ENCODE measurements at places on chromosomes 11 and 22.
A peak's percentile ranks its signal among the peaks of the same experiment; 100 is the strongest.

GRCh38 chr22:46684706-46685105 lies 53.3 kb downstream of the CERK start:
- DNase-seq: no peak

DNA sequence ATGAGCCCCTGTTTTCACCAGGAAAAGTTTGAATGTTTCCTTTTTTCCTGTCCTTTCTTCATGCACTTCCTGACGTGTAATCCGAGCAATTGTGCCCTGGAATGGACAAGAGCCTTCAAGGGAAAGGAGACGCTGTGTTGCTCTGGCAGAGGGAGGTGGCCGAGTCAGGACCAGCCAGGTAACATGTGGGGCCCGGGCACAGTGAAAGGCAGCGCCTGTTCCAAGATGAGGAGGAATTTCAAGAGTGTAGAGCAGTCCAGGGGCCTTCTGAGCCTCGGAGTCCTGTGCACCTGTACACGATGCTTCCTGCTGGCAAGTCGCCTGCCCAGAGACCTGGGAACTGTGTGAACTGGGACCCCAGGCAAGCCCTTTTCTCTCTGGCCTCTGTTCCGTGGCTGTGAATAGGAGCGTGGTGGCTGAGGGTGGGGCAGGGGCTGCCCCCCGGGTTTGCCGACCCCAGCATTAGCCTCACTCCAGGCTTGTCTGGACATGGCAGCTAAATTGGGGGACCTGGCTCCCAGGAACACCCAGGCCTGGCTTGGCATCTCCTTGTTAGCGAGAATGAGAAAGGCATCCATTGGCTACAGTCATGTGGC lies 92.0 kb downstream of the MYEOV start:
- no peak for DNase-seq

DNA sequence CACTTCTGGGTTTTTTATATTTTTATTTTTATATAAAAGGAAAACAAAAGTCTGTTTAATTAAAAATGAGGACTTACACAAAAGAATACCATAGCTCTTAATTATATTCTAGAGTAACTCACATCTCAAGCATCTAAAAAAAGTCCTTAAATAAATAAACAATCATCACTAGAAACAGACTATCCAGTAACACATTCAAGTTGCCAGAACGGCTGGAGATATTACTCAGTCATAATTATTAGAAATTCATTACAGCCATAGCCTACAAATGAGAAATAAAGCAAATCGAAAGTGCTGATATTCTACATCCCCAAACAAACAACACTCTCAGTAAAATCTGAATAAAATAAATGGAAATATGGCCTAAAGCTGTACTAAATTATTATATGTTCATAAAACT lies 182.5 kb upstream of the C11orf58 start:
- DNase-seq: no peak

GRCh38 chr11:69640995-69641581 lies at the start of gene CCND1:
CCND1 (plus strand) TSS chr11:69641156; CDS start chr11:69641314, 158 bp downstream.
- DNase-seq: peak; percentile 69

DNA sequence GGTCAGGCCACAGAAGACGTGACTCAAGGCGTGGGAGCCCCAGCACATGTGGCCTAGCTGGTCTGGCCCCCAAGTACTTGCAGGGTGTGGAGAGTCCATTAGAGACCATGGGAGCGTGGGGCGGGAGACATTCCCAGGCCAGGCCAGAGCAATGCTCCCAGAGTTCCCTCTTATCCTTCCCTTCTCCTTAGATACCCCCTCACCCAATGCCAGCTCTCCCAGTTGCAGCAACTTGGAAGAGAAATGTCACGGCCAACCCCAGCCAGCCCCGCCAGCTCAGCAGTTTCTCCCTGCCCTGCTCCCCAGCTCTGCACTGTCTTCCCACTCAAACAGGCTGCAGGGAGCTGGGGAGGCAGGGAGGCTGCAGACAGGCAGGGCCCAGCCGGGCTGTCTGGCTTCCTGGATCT lies 65.4 kb upstream of the TSPAN18 start:
- DNase-seq: peak; percentile 26

DNA sequence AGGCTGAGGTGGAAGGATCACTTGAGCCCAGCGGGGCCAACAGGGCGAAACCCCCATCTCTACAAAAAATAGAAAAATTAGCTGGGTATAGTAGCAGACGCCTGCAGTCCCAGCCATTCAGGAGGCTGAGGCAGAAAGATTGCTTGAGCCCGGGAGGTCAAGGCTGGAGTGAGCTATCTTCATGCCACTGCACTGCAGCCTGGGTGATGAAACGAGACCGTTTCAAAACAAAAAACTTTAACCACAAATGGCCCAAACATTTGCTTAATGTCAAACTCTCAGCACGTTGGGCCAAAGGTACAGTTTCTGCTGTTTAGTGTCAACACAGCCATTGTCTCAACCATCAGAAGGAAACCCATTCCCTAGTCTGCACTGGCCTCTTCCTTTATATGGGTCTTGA lies 69.2 kb upstream of the TTC12 start:
- no peak for DNase-seq

GRCh38 chr11:128830290-128831173 lies 36.6 kb downstream of the KCNJ1 start:
- no peak for DNase-seq

- no peak for DNase-seq
These were observed 11.7 kb downstream of the ZNF195 start for GRCh38 chr11:3367221-3367620.

DNA sequence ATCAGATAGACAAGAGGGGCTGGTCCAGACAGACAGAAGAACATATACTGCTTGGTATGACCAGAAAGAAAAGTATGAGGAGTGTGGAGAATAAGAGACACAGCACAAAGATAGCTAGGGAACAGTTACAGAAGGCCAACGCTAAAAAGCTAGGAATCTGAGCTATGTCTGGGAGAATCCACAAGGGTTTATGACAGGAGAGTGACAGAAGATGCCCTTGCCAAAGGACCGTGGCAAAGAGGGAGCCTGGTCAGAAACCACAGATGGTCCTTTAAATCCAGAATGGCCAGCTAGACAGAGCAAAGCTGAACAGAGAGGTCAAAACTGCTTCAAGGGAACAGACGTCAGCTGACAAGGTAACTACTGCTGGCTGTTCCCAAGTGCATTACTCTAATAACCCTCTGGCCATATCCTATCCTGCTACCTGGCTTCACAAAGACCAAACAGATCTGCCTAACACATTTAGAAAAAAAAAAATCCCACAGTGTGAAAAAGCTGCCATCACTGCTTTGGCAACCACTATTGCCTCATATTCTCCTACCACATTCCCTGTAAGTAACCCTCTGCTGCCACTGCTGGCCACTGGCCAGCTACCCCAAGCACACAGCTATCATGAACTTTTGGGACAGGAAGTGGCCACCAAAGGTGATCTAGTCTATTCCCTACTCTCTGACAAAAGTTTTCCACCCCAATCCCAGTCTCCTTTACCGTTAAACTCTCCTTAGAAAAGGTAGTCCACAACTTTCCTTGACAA lies 7.3 kb downstream of the SERGEF start:
- no peak for DNase-seq

- no peak for DNase-seq
These were observed 5.3 kb downstream of the MALAT1 start for GRCh38 chr11:65503949-65504673.

- DNase-seq: no peak
These were observed 53.2 kb upstream of the APOA1 start for GRCh38 chr11:116890607-116891006.

- no peak for DNase-seq
These were observed 9.7 kb downstream of the LRFN4 start for GRCh38 chr11:66866511-66866986.

DNA sequence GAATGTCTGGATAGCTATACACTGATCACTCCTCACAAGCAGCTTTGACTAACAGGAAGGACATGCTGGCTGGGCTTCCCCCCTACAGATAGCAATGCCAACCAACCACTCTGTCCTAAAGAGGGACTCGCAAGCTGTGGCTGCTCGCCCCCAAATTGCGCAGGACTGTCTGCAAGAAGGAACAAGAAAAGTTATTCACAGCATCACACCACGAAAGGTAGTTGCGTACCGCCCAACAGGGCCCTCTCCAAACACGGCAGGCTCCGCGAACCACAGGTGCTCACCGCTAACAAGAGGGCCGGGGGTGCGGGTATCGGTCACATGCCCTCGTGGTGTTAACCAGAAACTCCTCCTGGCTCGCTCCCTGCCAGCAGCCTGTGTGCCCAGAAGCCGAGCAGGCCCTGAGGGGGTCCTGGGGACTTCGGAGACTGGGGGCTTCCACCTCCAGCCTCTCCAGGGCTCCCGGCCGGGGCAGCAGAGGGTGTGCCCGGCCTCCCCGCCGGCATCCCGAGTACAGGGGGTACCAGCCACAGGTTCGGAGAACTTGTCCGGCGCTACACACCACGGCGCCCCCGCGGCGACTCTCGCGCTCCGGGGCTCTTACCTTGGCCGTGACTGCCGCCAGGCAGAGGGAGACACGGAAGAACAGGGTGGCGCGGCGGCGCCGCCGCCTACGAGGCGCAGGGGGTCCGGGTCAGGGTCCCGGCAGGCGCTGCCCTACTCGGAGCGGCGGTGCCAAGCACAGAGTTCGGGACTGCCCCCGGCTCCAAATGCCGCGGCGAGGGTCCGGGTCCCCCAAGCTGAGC lies 682 bp downstream of the LARGE1 start:
- DNase-seq: peak; percentile 47

GRCh38 chr22:30778261-30778660 lies 83.6 kb downstream of the OSBP2 start:
- no peak for DNase-seq

- peak; percentile 84 for DNase-seq
These were observed 10.0 kb upstream of the MFRP start for GRCh38 chr11:119356349-119357031.

GRCh38 chr11:19320827-19321226 lies 80.1 kb upstream of the E2F8 start:
- no peak for DNase-seq

DNA sequence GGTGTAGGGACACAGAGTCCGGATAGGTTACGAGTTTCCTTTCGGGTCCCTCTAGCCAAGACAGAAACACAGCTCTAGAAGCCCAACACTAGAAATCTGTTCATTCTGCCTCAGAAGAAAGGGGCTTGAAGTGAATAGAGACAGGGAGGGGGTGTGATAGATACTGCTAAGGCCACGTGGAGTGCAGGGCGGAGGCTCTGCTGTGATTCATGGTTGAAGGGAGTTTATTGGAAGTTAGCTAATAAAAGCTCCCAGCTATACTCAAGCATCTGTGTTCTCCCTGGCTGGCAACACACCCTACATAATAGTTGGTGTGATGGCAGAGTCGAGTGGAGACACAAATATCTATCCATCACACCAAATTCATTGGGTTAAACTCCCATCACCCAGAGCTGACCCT lies 337.4 kb downstream of the CADM1 start:
- DNase-seq: no peak

- DNase-seq: no peak
These were observed 14.1 kb upstream of the GLYAT start for GRCh38 chr11:58745705-58746364.

DNA sequence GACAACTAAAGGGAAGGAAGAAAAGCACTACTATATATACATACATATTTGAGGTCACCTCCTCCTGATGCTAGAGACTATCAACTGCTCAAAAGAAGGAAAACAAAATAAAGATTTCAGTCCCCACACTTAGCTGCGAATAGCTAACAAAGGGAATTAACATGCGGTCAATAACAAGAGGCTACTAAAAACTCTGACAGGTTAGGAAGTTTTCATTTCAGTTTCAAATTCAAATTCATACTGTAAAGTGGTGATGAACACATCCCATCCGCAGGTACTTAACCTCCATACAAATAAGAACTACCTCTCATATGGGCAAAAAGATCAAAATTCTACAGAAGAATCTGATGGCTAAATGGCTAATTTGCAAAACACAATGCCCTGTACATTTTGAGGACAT lies 2.6 kb downstream of the NAP1L4 start:
- DNase-seq: no peak

DNA sequence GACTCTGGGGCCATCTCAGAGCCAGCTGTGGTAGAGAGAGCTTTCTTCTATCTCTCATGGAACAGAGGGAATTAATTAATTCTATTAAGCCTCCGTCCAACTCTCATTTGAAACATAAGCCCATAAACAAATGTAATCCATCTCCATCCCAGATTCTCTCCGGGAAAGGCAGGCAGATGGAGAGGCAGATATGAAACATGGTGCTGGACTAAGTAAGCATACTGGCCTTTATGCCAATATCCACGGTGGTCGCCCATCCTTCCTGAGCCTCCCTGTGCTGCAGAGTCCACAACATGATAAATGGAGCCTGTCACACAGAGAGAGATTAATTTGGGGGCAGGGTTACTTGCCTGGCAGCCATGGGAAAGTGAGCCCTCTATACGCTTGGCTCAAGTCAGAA lies 44.8 kb downstream of the PRR5L start:
- no peak for DNase-seq

DNA sequence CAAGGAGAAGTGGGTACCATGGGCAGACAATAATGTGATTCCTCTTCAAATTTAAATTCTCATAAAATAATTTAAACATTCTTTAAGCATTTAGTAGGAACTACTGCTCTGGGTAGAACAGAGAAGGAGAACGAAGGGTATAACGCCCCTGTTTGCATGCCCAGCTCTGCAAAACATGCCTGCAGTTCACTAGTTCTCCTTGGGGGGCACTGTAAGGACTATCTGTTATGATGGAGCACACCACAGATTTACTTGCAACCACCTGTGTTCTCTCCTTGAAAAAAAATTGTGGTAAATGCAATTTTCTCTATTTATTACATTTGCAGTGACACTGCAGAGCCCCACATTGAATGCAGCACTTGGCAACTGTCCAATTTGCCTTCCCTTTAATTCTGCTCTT lies 100.3 kb downstream of the GUCY1A2 start:
- DNase-seq: no peak

DNA sequence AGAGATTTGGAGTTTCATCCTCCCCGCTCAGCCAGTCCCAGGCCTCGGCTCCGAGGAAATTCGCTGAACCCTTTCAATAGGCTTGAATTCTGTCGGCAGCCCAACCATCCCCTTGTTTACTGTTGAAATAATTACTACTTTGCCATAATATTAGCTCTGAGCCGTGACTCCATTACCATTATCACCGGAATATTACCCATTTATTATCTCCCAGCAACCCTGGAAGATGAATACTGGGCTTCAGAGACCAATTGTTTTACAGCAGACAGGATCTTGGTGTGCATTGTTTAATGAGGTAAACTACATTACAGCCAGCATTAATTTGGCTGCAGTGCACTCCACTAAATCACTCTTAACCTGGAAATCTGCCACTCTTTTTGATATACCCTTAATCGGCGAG lies 867.4 kb downstream of the NTM start:
- no peak for DNase-seq

DNA sequence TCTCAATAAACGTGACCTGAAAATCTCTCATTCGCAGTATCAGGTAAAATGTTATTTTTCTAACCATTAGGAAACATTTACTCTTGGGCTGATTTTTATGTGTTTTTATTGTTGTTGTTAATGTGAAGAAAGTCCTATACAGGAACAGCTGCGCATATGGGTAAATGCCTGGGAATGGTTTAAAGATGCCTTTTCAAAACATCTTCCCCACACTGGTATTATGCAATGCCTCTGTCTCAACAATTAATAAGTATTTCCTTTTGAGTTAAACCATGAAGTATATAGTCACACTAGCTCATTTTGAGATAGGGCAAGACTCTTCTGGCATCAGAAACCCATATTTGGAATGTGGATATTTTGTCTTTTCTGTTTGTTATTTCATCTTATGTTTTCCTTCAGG lies 13.7 kb upstream of the LIN7C start:
- DNase-seq: no peak

- no peak for DNase-seq
These were observed 21.3 kb downstream of the STX3 start for GRCh38 chr11:59776210-59777066.

- peak; percentile 89 for DNase-seq
These were observed at the start of gene ASRGL1 for GRCh38 chr11:62337303-62338181. ASRGL1 (plus strand) TSS chr11:62337448; CDS start chr11:62337978, 530 bp downstream.

GRCh38 chr11:134530636-134531326 lies 118.7 kb upstream of the B3GAT1 start:
- DNase-seq: no peak

Measured in Ammon's horn (tissue), 1 donor.